GM12865 (cell line): ENCODE measurements at places on chromosomes 3 and 15.

- no peak for DNase-seq
Measured at GRCh38 chr15:29343229-29343628, 73.6 kb upstream of the NSMCE3 start.

DNA sequence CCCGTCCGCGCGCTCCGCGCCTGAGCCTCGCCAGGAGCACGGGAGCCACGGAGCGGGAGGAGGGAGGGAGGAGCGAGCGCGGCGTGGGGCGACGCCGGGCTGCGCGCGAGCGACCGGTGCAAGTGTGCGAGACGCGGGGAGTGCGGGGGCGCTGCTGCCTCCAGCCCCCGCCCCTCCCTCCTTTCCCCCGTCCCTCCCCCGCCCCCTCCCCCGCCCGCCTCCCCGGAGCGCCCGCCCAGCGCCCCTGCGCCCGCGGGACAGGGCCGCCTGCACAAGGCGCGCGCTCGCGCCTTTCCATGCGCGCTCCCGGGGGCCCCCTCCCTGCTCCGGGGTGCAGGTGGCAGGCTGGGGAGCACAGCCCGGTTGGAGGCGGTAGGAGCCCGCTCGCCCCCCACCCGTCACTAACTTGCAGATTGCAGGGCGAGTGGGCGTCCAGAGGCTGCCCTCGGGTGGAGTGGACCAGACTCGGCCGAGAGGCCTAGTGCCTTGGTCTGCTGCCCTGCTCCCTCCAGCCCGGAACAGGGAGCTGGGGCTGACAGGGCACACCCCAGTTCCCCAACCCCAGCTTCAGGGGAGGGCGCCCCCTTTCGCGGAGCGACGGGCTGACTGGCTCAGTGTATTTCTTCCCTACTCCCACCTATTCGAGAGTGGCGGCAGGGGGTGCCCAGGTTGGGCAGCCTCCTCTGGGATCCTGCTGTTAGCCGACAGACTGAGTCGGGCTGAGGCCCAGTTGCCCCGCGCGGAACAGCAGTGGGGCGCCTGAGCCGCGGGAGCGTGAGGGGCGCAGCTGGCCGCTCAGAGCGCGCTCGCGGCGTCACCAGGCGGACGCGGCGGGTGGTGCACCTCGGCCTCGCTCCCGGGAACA lies at the start of gene WNT7A:
WNT7A (minus strand) TSS at position 126 of the 865 bp plus-strand sequence. CDS start 255 bp downstream, outside the sequence.
- no peak for DNase-seq

DNA sequence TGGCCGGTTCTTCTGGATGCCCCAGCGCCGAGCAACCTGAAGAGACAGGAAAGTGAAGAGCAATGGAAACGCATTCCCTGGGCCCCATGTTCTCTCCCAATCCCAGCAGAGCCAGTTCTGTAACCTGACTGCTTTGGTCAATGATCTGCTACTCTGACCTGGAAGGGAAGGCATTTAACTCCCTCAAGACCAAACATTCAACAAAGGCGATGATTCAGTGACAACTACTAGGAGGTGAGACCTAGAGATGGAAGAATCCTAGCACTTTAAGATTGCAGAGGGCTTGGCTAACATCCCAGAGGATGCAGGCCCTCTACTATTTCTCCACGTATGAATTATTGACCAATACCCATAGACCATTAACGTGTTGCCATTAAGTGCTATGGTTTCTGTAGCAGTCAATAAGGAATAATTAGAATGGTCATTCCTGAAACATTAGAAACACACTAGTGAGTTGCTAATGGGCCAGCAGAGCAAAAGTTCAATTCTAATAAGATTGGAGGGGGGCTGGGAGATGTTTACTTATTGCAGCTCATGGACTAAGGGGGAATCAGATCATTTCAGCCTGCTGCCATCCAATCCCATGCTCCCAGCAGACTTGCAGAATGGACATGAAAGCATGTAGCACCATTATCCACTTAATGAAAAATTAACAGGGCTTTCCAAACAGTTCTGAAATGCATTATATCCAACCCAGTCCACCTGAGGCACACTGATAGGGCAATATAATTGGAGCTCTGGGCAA lies 56.6 kb downstream of the ETV5 start:
- no peak for DNase-seq

DNA sequence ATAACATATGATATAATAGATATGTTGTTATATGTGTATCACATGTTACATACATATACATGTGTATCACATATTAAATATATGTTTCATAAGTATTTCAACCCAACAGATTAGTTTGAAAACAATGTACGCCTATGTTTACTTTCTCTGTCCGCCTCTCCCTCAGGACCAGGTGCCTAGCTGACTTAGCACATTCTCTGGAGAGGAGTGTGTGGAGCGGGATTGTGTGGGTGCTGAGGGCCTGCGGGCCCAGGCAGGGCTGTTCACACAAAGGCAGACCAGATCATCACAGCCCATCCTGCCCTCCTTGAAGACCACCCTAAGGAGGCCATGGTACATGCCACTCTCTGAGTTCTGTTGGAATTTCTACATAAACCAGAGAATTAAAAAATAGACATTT lies 81.0 kb downstream of the PLXNA1 start:
- no peak for DNase-seq

GRCh38 chr3:154540950-154541604 lies 111.1 kb upstream of the GPR149 start:
- DNase-seq: no peak

DNA sequence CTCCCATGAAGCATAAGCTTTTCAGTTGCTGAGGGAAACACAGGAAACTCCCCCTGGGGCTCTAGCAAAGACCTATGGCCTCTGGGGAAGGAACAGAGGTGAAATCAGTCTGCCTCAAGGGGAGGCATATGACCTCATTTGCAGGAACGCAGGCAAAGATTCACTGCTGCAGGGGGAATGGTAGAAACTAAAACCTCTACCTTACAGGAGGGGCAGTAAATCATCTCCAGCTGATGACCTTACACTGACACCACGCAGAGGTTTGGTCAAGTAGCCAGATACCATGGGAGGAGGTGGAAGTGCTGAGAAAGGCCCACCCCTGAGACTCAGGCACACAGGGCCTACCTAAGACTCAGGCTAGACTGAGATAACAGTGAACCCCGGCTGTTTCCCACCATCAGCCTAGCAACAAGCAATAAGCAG lies 81.1 kb downstream of the RAD18 start:
- DNase-seq: peak; percentile 23

DNA sequence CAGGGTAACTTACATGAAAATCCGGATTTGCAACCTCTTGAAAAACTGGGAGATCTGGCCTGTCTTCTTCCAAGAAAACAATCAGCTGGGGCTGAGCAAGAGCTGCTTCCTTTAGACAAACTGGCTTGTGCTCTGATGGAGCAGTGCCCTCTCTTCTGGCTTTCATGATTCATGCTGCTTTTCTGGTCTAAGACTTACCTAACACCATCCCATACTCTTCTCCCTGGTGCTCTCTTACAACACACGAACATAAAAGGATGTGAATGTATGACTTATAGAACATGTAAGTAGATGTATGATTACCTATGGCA lies 9.9 kb downstream of the TJP1 start:
- no peak for DNase-seq

GRCh38 chr3:77040216-77040615 lies 317 bp downstream of the ROBO2 start:
- DNase-seq: no peak

- no peak for DNase-seq
Measured at GRCh38 chr15:47929138-47929803, 191.5 kb upstream of the SLC24A5 start.

DNA sequence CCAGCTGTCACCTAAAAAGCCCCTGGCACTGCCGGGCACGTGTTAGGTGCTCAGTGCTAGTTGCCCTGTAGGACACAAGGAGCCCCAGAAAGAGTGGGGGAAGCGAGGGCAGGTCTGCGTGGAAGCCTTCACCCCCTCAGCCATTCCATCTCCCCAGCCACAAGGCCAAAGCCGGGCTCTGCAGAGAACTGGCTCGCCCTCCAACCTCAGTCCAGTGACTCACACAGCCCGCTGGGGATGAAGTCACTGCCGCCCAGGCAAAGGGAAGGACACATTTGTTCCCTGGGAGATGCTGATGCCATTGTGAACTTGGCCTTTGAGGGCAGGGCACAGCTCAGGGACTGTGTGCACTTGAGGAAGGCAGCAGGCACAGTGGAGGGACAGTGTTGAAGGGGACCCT lies 48.1 kb downstream of the IQSEC1 start:
- DNase-seq: no peak

DNA sequence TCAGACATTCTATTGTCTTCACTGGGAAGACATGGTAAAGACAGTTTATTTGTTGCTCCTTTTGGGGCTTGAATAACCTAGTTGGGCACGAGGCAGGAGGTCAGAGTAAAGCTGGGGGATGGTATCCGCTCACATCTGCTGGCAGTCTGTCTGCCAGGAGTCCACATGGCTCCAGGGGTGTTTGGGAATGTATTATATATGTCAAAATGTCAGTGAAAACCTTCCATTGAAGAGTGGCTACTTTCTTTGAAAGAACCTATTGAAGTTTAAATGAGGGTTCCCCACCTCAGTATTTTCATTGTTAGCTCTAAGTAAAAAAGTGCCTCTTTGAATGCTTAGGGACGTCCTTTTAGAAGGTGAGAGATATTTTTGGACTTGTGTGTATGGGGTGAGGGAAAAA lies 68.4 kb downstream of the CLDN11 start:
- no peak for DNase-seq

DNA sequence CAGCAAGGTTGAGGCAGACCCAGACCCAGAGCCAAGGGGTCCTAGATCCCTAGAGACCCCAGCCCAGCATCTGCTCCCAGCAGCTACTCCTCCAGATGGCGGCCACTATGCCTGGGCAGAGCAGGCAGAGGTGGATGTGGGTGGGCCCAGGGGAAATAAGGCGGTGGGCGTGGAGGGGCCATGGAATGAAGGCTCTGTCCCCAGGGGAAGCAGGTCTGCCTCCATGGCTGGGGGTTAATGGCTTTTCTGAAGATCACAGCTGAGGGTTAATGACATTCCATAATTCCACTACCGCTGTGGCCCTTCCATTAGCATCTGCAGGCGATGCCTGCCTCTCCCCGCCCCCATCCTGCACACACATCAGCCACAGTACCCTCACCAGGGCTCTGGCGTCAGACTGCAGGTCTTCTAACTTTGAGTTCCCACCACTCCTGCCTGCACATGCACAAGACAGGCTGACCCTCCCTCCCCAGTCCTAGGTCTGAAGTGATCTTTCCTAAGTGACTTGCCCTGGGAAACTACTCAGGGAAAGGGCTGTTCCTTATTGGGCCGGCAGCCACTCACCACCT lies 41.2 kb downstream of the CCDC33 start:
- no peak for DNase-seq

- peak; percentile 77 for DNase-seq
Measured at GRCh38 chr3:101695779-101696372, 9.4 kb upstream of the RPL24 start.

DNA sequence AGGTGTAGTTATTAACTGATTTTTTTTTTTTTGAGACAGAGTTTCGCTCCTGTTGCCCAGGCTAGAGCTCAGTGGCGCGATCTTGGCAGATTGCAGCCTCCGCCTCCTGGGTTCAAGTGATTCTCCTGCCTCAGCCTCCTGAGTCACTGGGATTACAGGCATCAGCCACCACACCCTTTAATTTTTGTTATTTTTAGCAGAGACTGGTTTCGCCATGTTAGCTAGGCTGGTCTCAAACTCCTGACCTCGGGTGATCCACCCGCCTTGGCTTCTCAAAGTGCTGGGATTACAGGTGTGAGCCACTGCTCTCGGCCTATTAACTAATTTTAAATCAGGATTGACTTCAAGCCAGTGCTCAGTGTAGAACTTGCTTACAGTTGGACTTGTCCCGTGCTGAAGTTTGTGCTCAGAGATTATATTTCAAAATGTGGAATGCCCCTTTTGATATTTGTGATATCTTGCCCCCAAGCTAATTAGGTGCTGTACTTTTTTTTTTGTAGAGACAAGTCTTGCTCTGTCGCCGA lies 6.0 kb downstream of the SKIL start:
- DNase-seq: no peak

DNA sequence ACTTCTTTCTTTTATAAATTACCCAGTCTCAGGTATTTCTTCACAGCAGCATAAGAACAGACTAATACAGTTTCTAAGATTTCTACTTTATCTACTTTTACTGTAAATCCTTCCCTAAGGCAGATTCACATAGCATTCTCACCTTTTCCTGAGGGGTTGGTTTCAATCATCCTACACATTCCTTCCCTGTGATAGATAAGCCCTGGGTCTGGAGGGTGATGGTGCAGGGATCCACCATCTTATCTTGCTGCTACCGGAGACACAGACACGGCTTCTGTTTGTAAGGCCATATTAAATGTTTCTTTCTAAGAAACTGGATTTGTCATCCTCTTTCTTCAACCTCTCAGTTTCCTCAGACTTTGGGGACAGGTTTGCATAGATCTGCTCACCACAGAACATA lies 6.1 kb downstream of the IQCF5 start:
- DNase-seq: no peak

DNA sequence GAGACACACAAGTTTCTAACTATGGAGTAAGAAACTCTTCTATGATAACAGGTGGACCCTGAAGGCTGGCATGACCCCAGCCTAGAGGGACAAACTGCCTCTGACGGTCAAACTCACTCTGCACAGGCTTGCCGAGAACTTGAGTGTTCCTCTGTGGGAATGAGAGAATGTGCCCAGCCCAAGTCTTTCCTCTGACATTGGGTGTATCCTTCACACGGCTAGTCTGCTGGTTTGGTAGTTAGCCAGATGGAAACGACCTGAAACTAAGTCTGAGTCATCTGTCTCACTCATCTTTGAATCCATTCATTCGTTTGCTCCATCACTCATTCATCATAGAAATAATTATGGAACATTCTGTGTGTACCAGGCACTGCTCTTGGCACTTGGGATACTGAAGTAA lies 198.4 kb downstream of the ATP10A start:
- no peak for DNase-seq

GRCh38 chr3:197847866-197848401 lies 56.9 kb downstream of the LRCH3 start:
- peak; percentile 73 for DNase-seq

- DNase-seq: no peak
Measured at GRCh38 chr15:70252056-70252950, 154.6 kb upstream of the TLE3 start.

- DNase-seq: no peak
Measured at GRCh38 chr3:102745881-102746280, 311.1 kb downstream of the ZPLD1 start.
